ENCODE measurements at places on chromosomes 7 and 10.

DNA sequence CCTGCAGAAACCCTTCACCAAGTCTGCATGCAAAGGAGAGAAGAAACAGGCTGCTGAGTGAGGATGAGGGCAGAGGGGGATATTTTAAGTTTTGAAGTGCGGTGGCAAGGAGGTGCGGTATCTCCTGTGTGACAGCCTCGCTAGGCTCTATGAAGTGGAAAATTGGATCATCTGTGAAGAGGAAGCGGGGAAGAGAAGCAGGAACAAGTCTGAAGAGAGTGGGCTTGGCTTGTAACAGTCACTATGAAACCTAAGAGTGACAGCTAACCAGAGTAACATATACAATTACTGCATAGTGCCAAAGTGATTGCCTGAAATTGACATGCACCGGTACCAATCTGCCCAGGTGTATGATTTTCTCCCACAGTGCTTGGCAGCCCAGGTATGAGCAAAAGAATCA lies 287.5 kb upstream of the KLF14 start:
- DNase-seq: no peak

GRCh38 chr7:22146961-22147512 lies 201.3 kb upstream of the CDCA7L start:
- no peak for DNase-seq

DNA sequence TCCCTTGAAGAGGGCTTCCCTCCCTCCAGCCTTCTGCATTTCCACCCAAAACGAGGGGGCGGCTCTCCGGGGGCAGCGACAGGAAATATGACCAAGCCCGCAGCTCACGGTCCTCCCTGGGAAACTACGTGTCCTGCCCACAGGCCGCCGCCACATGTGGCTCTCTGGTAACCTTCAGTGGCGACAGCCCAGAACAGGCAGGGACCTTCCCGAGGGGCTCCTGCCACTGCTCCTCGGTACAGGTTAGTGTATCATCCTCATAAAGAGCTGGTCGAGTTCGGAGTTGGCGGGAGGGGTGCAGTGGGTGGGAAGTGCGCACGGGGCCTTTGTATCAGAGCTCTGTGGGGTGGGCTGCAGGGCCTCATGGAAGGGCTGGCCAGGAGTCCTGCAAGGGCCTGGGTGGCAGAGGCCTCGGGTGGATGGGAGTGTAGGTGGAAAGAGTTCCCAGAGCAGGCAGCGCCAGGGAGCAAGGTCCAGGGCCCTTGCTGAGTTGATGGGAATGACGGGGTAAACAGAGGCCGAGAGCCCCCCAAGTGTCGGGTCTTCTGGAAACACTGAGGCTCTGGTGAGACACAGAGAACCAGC lies 66.0 kb downstream of the TCERG1L start:
- no peak for DNase-seq

DNA sequence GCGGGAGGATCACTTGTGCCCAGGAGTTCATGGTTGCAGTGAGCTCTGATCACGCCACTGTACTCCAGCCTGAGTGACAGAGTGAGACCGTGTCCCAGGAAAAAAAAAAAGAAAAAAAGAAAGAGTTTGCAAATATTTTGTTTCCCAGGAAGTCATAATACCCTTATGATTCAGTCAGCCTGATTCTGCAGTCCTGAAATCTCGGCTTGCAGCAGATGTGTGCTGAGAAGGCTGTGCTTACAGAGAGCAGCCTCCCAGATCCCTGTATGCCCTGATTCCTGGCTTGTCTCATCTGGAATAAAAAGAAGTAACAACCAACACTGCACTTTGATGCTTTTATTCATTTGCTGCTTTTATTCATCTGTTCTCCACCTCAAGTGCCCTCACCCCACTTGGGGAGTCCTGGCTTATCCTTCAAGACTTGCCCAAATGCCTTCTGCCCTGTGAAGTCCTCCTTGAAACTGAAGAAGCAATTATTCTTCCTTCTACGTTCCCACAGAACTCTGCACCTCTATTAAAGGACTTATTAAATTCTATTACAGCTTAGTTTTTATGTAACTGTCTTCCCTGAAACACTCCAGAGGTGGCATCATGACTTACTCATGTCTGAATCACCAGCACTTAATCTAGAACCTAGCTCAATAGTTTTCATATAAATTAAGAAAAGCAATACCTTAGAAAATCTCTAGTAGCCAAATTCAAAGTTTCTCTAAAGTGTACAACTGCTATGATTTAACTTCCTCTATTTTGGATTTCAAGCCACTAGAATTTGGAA lies 27.7 kb upstream of the BPGM start:
- no peak for DNase-seq

DNA sequence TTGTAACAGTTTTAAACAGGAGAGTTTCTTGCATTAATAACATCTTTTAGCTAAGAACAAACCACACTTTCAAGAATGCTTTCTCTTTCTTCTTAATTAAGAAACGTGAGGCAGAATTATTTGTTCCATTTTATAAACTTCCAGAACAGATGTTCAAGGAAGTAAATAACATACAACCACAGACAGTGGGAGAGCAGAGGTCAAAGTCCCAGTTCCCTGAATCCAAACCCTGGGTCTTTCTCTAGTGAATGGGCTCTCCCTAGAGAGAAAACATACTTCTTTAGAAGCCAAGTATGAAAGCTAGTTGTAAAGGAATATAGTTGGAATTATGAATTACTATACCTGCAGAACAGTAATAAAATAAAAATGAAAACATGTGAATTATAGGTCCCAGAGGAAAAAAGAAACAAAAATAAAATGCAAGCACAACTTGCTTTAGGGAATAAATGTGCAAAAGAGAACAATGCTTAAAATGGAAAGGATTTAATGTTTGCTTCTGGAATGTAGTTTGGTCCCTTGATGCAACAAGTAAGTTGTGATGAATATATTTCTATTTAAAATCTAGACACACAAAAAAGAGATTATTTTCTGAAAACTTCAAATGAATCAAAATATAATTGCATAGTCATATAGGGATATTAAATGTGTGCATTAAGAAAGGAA lies 6.0 kb downstream of the OR6B1 start:
- DNase-seq: no peak

DNA sequence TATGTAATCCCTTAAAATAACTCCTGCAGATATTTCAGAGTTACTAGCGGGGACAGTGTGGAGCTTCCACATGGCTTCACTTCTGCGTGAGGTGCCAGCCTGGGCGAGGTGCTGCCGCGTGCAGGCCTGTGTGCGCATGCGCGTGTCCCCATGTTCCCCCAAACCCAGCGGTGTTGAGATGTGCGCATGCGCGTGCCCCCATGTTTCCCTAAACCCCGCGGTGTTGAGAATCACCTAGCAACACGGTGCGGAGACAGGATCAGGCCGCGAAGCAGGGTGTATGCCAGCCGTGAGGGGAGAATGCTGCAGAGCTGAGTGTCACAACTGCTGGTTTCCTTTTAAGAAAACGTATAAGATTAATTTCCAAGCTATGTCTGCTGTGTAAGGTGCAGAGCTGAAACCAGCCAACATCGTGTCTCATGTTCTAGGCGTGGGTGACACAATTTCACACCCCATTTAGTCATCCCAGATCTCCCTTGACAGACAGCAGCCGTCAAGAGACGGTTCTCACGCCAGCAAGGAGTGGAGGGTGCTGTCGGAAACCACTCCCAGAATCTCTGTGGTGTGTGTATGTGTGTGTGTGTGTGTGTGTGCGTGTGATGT lies 71.9 kb upstream of the ADARB2 start:
- no peak for DNase-seq

DNA sequence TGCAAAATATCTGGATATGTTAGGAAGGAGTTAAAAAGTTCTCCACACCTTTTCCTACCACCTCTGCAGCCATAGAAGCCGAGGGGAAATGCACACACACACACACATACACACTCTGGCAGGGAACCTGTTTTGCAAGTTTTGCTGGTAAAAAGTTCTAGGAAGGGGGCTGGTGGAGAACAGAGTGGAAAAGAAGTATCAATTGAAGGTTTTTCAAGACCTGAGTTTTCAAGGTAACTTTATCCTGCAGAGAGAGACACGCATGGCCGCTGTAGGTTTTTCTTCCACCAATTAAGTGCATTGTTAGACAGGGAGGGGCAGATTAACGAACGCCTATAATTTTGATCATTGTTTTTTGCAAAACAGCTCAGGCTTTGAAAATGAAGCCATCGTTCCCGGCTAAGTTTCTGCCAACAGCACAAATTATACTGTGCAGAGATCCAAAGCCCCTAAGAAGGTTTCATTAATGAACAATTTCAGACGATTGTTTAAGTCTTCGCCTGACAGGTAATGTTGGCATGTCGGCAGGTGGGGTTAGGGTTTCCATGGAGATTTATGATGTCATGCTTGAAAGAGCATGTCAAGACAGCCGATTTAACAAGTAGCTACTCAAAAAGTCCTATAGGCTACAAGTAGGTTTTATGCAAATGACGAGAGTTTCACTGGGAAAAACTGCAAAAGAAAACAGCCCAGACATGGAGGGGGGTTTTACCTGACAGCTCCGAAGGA lies 29.7 kb downstream of the KIAA1217 start:
- DNase-seq: no peak

- no peak for DNase-seq
These were observed 106.8 kb downstream of the MBL2 start for GRCh38 chr10:52665821-52666220.

- peak; percentile 27 for DNase-seq
These were observed 227.9 kb upstream of the PRSS58 start for GRCh38 chr7:142485617-142486226.

DNA sequence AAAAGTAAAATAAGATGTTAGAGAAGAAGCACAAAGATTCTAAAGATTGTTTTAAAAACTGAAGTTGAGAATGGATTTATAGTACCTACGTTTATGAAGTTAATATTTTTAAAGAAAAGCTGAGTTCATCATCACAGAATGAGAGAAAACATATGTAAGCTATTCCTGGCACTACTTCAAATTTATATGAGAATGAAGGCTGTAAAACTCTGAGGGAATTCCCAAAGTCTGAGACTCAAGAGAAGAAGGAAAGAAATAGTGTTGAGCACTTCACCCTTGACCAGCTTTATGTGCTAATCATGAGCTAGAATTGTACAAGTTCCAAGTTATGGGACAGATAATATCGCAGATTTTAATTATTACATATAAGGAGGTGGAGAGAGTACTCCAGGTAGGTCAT lies 323.7 kb upstream of the GNAI1 start:
- DNase-seq: no peak

GRCh38 chr7:47690902-47691558 lies 109.1 kb upstream of the TNS3 start:
- no peak for DNase-seq

DNA sequence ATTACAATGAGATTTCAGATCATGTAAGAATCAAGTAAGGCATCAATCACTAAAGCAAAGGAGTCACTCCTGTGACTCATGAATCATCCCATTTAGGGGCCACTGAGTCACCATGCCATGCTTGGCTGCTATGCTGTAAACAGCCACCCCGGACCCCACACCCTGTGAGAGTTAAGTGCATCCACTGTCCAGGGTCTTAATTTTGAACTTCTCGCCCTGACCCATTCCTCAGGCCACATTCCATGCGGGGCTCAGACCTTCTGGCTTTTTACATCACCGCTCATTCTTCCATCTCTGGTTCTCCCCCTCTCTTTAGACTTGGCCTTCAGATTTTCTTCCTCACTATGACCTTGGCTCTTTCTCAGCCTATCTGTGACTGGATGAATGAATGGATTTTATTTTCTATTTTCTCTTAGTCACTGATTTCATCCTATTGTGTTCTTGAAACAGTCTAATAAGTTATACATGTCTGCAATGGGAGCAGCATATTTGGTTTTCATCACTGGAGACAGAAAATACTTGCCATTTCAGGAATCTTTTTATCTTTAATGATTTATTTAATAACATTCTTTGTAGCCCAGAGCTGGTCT lies 239.6 kb downstream of the SKIDA1 start:
- peak; percentile 93 for DNase-seq

GRCh38 chr7:85234730-85235129 lies 47.9 kb upstream of the SEMA3D start:
- no peak for DNase-seq

DNA sequence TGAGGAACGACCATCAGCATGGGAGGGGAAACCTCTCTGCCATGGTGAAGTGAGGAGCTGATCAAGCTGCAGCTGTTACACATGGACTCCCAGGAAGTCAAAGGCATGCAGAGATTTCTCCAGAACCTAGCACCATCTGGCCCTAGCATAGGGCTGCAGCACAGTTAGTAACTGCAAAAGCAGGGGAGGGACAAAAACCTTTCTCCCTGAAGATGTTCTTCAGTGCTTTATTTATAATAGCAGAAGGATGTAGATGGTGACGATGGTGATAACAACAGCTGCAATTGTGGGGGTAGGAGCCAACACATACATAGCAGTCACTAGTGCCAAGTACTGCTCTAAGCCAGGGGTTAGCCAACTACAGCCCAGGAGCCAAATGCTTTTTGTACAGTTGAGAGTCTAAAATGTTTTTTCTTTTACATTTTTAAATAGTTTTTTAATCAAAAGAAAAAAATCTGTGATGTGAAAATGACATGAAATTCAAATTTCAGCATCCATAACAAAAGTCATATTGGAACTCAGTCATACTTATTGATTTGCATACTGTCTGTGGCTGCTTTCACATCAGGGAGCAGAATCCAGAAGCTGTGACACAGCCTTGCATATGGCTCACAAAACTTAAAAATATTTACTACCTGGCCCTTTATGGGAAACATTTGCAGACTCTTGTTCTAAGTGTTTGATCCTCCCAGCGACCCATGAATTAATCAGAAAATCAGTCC lies 299.5 kb downstream of the ELMO1 start:
- DNase-seq: no peak

GRCh38 chr7:30167901-30168300 lies 33.1 kb downstream of the MTURN start:
- no peak for DNase-seq

DNA sequence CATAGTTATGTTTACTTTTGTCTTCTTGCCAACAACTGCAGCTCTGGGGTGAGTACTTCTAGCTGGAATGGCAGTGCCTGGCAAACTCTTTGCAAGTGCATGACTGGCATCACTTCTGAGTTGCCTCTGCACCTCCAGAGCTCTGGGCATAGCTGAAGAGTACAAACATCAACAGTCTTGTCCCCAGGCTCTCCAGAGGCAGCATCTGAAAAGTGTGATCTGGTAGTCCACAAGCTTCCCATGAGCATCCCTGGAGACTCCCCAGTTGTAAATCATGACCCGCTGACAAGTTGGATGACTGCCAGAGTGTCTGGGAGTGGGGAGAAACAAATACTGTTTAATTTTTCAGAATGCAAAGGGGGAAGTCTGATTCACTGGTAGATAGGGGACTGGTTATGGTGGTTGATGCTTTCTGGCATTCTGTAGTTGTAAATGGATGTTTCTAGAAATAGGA lies 138.9 kb upstream of the CDK13 start:
- no peak for DNase-seq

DNA sequence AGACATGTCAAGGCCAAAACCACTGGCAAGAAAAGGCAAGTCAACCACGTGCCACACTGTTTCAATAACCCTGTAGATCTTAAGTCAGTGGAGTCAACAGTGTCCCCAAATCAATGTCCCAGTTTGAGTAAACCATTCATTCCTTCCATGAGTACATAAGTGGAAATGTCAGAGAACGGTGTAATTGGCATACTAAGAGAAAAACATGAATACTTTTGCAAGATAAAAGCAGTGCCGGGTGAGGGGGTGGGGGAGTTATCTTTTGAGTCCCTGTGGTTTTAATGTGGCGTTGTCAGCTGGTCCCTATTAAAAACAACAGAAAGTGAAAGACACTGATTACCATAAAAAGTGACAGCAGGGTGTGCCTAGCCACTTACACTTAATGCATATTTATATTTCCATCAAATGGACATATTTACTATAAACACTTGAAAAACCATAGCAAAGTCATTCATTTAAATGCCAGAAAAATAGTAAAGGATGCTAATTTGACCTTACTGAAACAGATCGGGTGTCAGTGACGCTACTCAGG lies 37.8 kb downstream of the RSU1 start:
- no peak for DNase-seq

Measured in ACHN (cell line).